Stimulated activated CD8-positive, alpha-beta memory T cell treated with anti-CD3 and anti-CD28 coated beads, Interleukin-7, amount 100 ng/mL, for 1 hour (primary cell): ENCODE measurements at places on chromosomes 4 and X.

- DNase-seq: no peak
These were observed 148.8 kb downstream of the GPC3 start for GRCh38 chrX:133836561-133836960.

DNA sequence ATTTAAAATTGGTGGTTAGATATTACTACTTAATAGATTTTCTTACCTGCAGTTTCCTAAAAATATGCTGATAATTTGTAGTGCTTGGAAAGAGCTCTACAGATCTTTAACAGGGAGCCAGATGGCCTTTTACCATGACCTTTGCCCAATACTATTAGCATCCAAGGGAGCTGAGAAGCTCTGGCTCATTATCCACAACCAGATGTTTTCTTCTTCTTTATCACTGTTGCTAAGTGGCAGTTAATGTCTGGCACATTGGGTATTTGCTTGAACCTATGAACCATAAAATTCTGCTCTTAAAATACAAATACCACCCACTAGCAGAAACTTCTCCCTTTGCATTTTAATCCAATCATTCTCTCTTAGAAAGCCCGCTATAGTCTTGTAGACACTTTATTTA, 1480.3 kb downstream of the C4orf33 start:
- DNase-seq: no peak

- no peak for DNase-seq
These were observed 8.7 kb upstream of the ABLIM2 start for GRCh38 chr4:8167291-8167690.

DNA sequence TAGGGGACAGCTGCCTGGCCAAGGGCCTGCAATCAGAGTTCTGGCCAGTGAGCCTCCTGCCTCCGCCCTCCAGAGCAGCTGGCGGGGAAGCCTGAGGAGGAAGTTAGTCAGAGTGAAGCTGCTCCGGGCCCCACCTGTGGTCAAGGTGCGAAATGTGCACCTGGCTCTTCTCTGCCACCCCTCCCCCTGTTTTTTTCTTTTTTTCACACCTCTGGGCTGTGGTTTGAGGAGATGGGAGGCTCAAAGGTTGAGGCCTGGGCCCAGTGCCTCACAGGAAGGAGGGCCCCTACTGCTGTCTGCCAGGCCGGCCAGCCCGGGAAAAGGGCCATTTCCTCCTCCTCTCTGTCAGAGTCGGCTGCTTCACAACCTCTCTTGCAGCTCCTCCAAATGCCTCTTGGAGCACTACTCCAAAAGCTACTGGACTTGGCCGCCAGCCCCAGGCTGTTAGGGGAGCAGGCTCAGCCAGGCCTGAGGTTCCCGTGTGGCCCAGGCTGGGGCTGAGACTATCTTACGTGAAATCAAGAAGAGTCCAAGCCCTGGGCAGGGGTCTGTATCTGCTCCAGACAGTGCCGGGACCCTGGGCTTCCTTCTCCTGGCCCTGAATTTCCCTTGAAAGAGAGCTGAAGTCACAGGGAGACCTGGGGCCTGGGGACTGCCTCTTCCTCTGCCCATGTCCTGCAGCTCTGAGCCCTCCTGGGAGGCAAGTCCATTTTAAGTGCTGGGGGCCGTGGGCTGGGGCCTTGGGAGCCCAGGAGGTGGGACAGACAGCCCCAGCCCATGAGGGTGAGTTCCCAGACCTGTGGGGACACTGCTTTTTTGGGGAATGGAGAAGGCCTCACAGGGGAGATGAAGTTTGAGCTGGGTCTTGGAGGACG, 4.5 kb upstream of the CXCR3 start:
- DNase-seq: no peak

DNA sequence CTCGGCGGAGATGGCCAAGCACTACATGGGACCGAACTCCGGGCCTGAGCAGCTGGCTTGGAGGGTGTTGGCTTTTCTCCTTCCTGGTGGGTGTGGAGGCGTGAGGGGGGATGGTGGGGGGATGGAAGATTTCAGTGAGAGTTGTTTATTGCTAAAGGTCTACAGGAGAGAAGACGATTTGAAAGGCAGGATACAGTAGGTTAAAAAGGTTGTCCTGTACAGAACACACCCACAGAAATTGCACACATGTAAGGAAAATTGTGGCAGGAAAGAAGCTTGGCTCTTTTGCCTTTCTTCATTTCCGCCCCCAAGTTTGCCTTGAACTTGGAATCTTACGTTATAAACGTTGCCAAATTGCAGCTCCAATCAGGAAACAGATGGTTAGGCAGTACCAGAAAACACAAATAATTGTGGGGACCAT, 74.1 kb upstream of the STOX2 start:
- no peak for DNase-seq

DNA sequence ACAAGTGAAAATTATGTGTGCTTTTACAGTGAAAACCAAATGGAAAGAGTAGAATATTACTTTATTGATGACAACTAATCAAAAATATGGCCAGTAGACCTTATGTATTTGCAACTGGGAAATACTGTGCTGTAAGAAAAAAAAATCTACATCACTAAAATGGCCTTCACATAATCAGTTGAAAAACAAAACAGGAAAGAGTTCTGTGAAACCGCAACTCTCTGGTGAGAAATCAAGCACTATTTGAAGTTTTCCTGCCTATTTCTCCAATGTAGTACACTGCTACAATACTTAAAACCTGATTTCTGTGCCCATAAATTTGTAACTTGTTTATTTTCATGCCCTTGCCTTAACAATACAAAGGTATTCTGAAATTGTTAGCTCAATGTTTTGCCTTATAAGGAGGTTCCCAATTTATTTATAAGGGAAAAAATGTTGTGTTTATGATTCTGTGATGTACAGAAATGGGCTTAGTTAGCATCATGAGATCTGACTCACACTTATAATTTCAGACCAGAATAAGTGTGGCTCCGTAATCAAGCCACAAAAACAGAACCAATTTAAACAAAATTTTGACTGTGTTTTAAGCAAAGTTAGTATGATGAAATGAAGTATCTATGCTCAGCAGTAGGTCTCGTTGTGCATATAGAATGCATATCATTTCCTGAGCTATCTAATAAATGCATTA, 147.1 kb downstream of the FAT4 start:
- DNase-seq: no peak

DNA sequence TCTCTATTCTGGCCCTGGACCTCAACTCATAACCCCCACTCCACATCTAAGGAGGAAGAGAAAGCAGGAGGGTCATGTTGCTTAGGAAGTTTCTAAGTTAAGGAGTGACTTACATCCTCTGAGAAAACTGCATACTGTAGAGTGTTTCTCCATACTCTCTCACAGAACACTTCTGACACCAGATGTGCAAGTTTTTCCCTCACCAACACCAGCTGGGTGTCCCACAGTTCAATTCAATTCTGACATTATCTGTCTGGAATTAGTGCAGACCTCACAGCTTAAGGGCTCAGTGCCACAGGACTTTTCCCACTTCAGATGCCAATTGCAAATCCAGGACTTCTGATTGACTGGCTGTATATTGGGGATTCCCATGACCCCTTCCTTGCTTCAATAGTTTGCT, 89.0 kb upstream of the SFRP2 start:
- DNase-seq: no peak
